ENCODE measurements at places on chromosomes 12 and 14.

DNA sequence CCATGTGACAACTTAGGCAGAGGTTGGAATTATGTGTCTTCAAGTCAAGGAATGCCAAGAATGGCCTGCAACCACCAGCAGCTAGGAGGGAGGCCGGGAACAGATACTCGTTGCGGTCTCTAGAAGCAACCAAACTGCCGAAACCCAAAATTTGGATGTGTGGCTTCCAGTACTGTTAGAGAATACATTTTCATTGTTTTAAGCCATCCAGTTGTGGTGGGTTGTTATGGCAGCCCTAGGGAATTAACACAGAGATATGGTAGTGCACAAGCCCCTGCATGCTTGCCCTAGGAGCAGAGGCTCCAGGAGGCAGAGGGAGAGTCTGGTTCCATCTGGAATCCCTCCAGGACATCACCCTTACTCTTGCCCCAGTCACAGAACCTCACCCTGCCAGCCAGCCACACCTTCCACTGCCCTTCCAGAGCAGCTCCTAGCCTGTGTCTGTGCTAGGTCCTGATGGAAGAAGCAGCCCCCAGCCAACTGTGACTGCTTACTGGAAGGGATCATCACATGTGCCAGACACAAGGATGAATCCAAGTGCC, 19.5 kb downstream of the PITPNM2 start:
- no peak for DNase-seq

- no peak for DNase-seq
These were observed 35.6 kb downstream of the TMEM120B start for GRCh38 chr12:121748218-121748570.

DNA sequence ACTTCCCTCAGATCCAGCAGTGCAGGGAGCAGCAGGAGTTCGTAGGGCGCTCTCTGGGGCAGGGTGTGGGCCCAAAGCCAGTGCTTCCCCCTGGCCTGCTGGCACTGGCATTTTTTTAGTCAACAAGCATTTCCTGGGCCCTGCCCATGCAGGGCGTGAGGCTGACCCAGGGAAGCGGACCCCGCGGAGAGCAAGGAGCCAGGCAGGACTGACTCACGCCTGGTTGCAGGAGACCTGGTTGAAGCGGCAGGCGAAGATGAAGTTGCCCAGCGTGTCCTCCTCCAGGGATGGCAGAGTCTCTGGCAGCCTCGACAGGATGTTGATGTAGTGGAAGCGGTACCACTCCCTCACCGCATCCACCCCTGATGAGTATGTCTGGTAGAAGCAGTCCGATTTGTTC, 13.5 kb downstream of the SCNN1A start:
- DNase-seq, result no peak

GRCh38 chr14:53971521-53971920, 14.9 kb upstream of the BMP4 start:
- DNase-seq, result no peak

- DNase-seq, result no peak
These were observed 40.9 kb upstream of the TOMM20L start for GRCh38 chr14:58354808-58355207.

DNA sequence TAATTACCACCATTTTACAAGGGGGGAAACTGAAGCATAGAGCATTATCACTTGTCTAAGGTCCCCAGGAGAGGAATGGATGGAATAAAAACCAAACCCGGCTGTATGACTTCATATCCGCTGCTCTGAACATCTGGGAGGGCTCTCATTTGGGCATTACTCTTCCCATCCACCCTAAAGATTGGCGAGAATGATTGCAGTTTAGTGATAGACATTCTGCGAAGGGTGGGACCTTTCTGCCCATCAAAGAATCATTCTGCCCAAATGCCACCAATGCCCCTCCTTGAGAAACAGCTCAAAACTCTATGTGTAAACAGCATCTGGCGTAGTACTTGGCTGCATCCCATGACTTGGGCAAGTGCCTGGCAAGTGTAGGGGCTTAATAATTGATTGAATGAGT, 11.6 kb downstream of the CHST11 start:
- DNase-seq, result no peak

- no peak for DNase-seq
These were observed 666.6 kb downstream of the NRXN3 start for GRCh38 chr14:78836777-78837176.

DNA sequence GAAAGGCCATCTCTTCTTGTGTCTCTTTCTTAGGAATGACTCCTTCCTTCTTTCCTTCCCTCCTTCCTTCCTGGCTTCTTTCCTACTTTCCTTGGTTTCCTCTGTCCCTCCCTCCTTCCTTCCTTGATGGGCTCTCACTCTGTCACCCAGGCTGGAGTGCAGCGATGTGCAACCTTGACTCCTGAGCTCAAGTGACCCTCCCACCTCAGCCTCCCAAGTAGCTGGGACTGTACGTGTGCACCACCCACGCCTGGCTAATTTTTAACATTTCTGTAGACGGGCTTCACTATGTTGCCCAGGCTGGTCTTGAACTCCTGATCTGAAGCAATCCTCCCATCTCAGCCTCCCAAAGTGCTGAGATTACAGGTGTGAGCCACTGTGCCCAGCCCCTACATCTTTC, 10.9 kb upstream of the P2RX7 start:
- no peak for DNase-seq

DNA sequence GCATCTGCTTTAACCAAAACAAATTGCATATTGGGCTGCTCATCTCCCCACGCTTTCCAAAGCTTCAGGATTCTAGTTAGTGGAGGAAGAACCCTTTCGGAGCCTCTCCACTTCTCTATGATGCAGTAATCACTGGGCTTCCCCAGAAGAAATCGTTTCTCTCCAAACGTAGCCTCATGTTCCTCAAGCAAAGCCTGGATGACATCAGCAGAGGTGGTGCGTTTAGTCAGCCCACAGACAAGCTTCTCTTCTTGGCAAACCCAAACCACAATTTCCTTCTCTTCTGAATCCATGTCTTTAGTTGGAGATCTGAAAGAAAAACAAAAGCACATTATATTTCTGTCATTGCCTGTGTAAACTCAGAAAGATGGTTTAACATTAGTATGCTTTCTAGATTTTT, 30.6 kb downstream of the RASSF9 start:
- DNase-seq, result no peak

Data from stimulated activated CD4-positive, alpha-beta T cell treated with anti-CD3 and anti-CD28 coated beads, TNF-alpha, amount 100 ng/mL, for 4 hours (primary cell).